ENCODE measurements at places on chromosomes 6 and 20.

- DNase-seq, result peak; percentile 95
Measured at GRCh38 chr20:32819992-32820697, 391 bp downstream of the MAPRE1 start.

GRCh38 chr6:2790588-2791449 lies 25.6 kb downstream of the WRNIP1 start:
- peak; percentile 43 for DNase-seq

GRCh38 chr6:84526631-84527030 lies 237.8 kb downstream of the TBX18 start:
- no peak for DNase-seq

- no peak for DNase-seq
Measured at GRCh38 chr6:123925350-123925749, 121.7 kb downstream of the NKAIN2 start.

GRCh38 chr20:34042262-34042661 lies 48.6 kb downstream of the RALY start:
- no peak for DNase-seq

Measured in progenitor cell of endocrine pancreas (in vitro differentiated cells).